Adrenal gland (tissue), 19 donors: ENCODE measurements at places on chromosomes 13 and 19. TPM values are rescaled to one million over a fixed set of nuclear protein-coding genes. Genes with fewer than 3 reads are reported as not detected.

- no peak overlapping the region for H3K27ac ChIP-seq
- H3K4me1 ChIP-seq, result peaks cover 42% of the 10 kb centered on the region
- no peaks in the 10 kb centered on the region for H3K27me3 ChIP-seq
- H3K4me3 ChIP-seq, result no peak overlapping the region
Observed at GRCh38 chr19:6065685-6066374, 44.5 kb downstream of the RFX2 start.

Gene KLF2
- total RNA-seq, result 18.2 TPM

Gene ANKLE1
- 0.28 TPM for total RNA-seq

- H3K27ac ChIP-seq, result no peak overlapping the region
- H3K4me3 ChIP-seq, result no peak overlapping the region
- H3K27me3 ChIP-seq, result no peaks in the 10 kb centered on the region
- H3K36me3 ChIP-seq, result peaks cover 17% of the 10 kb centered on the region
- no peaks in the 10 kb centered on the region for H3K4me1 ChIP-seq
Observed at GRCh38 chr19:56660381-56661107, 11.0 kb downstream of the ZNF835 start.

Gene IGSF23
- total RNA-seq, result not detected

DNA sequence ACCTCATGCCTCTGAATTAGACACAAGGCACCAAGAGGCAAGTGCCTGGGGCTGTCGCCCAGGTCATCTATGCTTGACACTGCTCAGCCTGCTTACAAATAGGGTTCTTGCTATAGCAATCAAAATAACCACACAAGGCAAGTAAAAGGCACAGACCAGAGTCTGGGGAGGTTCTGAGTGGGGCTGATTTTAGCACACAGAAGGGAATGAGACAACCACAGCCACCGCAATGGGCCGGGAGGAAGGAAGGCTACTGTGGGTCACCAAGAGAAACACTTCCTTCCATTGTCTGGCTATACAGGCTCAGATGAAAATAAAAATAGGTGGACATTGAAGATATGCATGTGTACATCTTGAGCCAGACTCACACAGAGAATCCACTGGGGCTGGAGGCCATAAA lies 159.1 kb downstream of the DLEU7 start:
- no peaks in the 10 kb centered on the region for H3K36me3 ChIP-seq
- DNase-seq, result no peak
- no peak overlapping the region for H3K27ac ChIP-seq
- no peak overlapping the region for H3K4me3 ChIP-seq
- peaks cover 24% of the 10 kb centered on the region for H3K4me1 ChIP-seq

DNA sequence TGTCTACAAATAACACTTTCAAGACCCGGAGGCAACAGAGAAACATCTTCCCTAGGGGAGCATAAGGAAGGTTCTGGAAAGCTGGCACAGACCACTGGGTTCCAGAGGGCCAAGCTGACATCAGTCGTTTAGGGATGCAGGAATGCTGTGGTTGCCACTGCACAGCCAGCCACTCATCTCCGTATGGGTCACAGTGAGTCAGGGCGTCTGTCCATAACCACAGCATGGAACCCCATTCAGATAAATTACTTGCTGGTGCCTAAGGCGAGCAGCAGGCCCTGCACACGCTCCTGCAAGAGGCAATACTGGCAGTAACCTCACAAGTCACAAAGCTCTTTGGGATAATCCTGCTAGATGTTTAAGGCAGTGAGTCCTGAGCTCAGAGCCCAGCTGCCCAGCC lies 140.9 kb upstream of the UBL3 start:
- no peak for DNase-seq
- H3K4me3 ChIP-seq, result no peak overlapping the region
- no peaks in the 10 kb centered on the region for H3K36me3 ChIP-seq
- H3K4me1 ChIP-seq, result no peaks in the 10 kb centered on the region

GRCh38 chr13:112861876-112862615 lies 107.0 kb upstream of the MCF2L start:
- H3K27me3 ChIP-seq, result no peaks in the 10 kb centered on the region
- H3K36me3 ChIP-seq, result no peaks in the 10 kb centered on the region
- H3K27ac ChIP-seq, result no peak overlapping the region
- peaks cover 9% of the 10 kb centered on the region for H3K4me1 ChIP-seq
- H3K4me3 ChIP-seq, result no peak overlapping the region

DNA sequence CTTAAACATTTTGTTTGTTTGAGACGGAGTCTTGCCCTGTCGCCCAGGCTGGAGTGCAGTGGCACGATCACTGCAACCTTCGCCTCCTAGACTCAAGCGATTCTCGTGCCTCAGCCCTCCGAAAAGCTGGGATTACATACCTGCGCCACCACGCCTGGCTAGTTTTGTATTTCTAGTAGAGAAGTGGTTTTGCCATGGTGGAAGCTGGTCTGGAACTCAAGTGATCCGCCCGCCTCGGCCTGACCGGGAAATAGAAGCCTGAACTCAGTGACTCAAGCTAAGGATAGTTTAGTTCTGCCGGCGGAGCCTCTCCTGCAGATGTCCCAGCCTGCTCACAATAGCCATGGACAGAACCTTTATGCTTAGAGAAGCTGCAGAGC lies 53.0 kb upstream of the ZNF254 start:
- H3K36me3 ChIP-seq, result peaks cover 23% of the 10 kb centered on the region
- peak; percentile 63 for DNase-seq
- no peaks in the 10 kb centered on the region for H3K27me3 ChIP-seq
- H3K27ac ChIP-seq, result peak overlapping the region; percentile 95

Gene ZNF568
- 11.3 TPM for total RNA-seq

Gene PNMA8A
- 33.8 TPM for total RNA-seq

DNA sequence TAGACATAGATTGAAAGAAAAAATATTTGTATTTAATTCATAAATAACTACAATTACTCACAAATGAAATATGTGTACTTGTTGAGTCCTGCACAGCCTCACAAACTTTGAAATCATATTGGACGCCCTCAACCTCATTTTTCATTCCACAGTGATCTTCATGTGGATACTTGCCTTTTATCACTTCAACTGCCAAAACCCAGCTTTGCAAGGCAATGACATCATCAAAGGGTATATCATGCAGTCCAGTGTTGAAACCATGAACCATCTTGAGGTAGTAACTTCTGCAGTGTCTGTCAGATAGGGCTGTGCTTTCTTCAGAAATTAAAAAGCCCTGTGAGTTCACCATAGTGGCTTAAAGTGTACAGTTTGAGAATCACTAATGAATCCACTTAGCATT lies 82.2 kb downstream of the HS6ST3 start:
- DNase-seq, result no peak
- no peaks in the 10 kb centered on the region for H3K27me3 ChIP-seq
- no peaks in the 10 kb centered on the region for H3K36me3 ChIP-seq
- H3K4me3 ChIP-seq, result no peak overlapping the region

GRCh38 chr13:70125693-70126092 lies 17.4 kb upstream of the KLHL1 start:
- no peak overlapping the region for H3K4me3 ChIP-seq
- no peaks in the 10 kb centered on the region for H3K27me3 ChIP-seq
- no peak overlapping the region for H3K27ac ChIP-seq
- DNase-seq, result no peak
- H3K36me3 ChIP-seq, result no peaks in the 10 kb centered on the region

DNA sequence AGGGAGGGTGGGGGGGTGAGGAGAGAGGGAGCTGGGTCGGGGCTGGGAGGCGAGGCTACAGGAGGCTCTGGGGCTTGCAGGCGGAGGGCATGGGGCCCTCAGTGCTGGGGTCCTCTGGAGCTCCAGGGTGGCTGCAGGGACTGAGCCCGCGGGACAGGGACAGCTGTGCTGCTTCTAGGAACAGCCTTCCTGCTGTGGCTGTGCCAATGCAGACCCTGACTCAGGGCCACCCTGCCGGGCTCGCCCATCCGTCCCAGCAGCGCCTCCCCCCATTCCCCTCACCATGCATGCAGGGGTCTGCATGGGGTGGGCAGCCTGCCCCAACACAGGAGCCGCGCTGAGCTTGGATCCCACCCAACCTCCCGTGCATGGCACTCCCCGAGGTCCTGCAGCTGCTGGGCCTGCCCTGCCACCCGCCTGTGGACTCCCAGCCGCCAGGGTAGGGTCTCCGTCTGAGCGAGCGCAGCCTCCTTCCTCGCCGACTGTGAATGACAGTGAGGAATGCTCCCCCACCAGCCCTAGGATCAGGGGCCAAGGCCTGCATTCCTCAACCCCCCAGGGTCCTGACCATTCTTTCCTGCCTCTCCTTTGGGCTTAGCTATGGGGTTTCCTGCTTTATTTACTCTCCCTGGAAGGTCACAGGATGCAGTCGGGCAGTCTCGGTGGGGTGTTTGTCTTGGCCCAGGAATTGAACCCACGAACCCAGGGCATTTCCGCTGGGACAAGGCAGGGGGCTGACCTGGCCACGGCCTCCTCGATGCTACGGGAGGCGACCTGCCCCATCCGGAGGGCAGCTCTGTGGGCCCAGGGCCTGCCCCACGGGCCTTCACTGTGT lies 23.4 kb downstream of the CEBPG start:
- H3K36me3 ChIP-seq, result no peaks in the 10 kb centered on the region
- DNase-seq, result no peak
- H3K27ac ChIP-seq, result no peak overlapping the region
- H3K4me1 ChIP-seq, result peaks cover 38% of the 10 kb centered on the region
- H3K4me3 ChIP-seq, result no peak overlapping the region
- H3K27me3 ChIP-seq, result no peaks in the 10 kb centered on the region

Gene ZNF470
- 2.9 TPM for total RNA-seq

- H3K4me1 ChIP-seq, result no peaks in the 10 kb centered on the region
- no peaks in the 10 kb centered on the region for H3K27me3 ChIP-seq
- no peak overlapping the region for H3K4me3 ChIP-seq
- no peak overlapping the region for H3K27ac ChIP-seq
- no peaks in the 10 kb centered on the region for H3K36me3 ChIP-seq
- DNase-seq, result no peak
Observed at GRCh38 chr13:93446238-93446637, 219.6 kb downstream of the GPC6 start.

- no peak for DNase-seq
- H3K27ac ChIP-seq, result no peak overlapping the region
- H3K4me3 ChIP-seq, result no peak overlapping the region
- H3K27me3 ChIP-seq, result peaks cover 8% of the 10 kb centered on the region
- peaks cover 22% of the 10 kb centered on the region for H3K4me1 ChIP-seq
- H3K36me3 ChIP-seq, result no peaks in the 10 kb centered on the region
Observed at GRCh38 chr19:13095393-13095784, 7.3 kb downstream of the LYL1 start.

Gene PRODH2
- total RNA-seq, result not detected

GRCh38 chr13:95250961-95251360 lies 50.3 kb downstream of the ABCC4 start:
- H3K27me3 ChIP-seq, result no peaks in the 10 kb centered on the region
- no peak for DNase-seq
- H3K4me1 ChIP-seq, result no peaks in the 10 kb centered on the region
- no peaks in the 10 kb centered on the region for H3K36me3 ChIP-seq
- H3K4me3 ChIP-seq, result no peak overlapping the region
- H3K27ac ChIP-seq, result no peak overlapping the region

GRCh38 chr13:32080328-32080744 lies 48.8 kb downstream of the FRY start:
- no peaks in the 10 kb centered on the region for H3K27me3 ChIP-seq
- no peak for DNase-seq
- no peak overlapping the region for H3K27ac ChIP-seq

- no peaks in the 10 kb centered on the region for H3K36me3 ChIP-seq
- peaks cover 22% of the 10 kb centered on the region for H3K4me1 ChIP-seq
- no peak overlapping the region for H3K27ac ChIP-seq
- DNase-seq, result no peak
Observed at GRCh38 chr13:41649659-41650058, 192.3 kb downstream of the RGCC start.

DNA sequence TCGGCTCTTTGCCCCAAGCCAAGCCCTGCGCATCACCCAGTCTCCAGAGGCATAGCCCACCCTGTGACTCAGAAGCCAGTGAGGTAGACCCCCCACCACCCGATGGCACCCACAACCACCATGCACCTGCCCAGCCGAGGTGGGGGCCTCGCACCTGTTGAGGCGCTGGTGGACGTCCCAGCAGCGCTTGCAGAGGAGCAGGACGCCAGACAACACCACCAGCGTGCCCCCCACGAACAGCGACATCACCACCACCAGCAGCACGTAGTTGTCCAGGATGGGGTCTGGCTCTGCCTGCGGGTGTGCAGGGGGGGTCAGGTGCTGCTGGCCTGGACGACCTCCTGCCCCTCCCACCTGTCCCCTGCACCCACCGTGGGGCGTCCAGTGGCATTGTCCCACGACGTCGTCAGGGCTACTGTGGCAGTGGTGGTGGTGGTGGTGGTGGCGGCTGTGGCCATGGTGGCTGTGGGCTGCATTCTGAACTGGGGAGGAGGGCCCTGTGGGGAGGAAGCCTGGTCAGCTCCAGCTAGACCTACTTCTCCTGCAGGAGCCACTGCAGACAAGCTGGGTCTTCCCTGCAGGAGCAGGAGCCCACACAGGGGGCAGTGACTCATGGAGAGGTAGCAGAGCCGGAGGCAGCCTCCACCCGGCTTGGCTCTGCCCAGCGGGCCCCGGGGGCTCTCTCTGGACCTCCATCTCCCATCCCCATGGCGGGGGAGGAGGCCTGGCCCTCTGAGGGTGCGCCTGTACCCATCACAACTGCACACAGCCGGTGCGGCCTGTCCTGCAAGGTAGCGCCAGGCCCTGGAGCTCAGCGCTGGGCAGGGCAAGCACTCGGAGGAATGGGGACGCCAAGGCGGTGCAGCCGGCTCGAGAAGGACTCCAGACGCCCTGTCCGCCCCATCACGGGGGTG lies 1.9 kb downstream of the CBARP start:
- DNase-seq, result no peak
- no peak overlapping the region for H3K4me3 ChIP-seq
- H3K4me1 ChIP-seq, result peaks cover 39% of the 10 kb centered on the region

Gene RXFP2
- total RNA-seq, result 0.47 TPM

Gene MBOAT7
- 314 TPM for total RNA-seq

GRCh38 chr13:105595471-105595870 lies 940.0 kb downstream of the EFNB2 start:
- H3K4me1 ChIP-seq, result no peaks in the 10 kb centered on the region
- H3K4me3 ChIP-seq, result no peak overlapping the region
- no peak overlapping the region for H3K27ac ChIP-seq
- H3K27me3 ChIP-seq, result no peaks in the 10 kb centered on the region
- H3K36me3 ChIP-seq, result no peaks in the 10 kb centered on the region

DNA sequence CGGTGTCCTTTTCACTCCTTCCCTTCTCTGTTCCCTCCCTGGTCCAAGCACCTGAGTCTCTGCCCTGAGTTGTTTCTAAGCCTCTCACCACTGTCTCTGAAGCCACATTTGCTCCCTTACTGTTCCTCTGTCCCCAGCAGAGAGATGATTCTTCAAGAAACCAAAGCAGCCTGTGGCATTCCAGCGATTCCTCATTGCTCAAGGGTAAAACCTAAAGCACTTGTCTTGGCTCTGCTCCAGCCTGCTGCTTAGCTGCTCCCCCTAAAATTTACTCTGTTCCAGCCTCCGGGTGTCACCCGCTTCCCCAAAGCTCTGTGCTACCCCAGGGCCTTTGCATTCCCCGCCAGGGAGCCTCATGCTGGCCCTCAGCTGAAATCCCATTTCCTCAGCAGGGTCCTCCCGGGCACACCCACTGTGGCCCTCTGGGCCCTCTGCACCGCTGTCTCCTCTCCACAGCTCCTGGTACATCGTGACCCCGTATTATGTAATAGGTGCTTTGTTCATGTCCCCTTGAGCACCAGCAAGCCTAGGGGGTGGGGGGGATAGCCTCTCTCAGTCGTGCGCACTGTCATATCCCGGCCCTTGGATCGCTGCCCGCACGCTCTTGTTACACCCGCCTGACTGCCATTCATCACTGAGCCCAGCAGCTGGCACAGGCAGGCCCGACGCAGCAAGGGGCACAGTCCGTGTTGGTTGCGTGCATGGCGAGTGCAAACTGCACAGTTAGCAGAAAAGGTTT lies 15.8 kb downstream of the TECR start:
- no peak overlapping the region for H3K4me3 ChIP-seq
- no peaks in the 10 kb centered on the region for H3K27me3 ChIP-seq
- H3K4me1 ChIP-seq, result peaks cover 16% of the 10 kb centered on the region
